ENCODE measurements at places on chromosomes 1 and 21.

GRCh38 chr21:32496568-32496967 is 84.1 kb downstream of the EVA1C start:
- no peak for DNase-seq

DNA sequence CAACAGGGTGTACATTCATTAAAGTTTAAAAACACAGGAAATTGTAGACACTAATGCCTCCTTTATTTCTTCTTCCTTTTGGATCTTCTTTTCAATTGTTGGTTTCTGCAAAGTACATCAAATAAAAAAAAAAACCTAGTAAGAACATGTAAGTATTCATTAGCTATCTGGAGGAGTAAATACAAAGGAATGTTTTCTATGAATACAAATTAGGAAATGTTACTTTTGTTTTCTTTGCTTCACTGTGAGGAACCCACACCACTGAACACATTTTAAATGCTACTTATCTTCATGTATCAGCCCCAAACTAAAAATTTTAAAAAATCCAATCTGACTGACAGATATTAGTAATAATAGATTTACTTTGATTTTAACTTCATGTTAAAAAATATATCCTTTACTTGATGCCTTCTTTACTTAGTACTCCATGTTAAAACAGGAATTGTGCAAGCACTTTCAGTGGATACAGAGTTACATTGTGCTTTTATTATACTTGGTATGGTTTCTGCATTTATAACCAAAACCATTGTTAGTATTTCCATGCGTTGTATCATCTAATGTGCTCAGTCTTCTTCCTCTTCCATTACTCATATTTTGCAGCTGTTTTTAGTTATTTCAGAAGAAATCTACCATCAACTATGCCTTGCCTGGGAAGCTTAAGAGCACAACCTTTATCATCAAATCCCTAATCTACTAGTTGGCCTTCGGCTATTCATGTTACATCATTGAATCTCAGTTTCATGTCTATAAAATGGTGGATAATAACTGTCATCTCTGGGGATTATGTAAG is 236.9 kb upstream of the DPYD start:
- no peak for DNase-seq

- no peak for DNase-seq
These were observed 79.1 kb downstream of the CDC7 start for GRCh38 chr1:91579658-91580228.

DNA sequence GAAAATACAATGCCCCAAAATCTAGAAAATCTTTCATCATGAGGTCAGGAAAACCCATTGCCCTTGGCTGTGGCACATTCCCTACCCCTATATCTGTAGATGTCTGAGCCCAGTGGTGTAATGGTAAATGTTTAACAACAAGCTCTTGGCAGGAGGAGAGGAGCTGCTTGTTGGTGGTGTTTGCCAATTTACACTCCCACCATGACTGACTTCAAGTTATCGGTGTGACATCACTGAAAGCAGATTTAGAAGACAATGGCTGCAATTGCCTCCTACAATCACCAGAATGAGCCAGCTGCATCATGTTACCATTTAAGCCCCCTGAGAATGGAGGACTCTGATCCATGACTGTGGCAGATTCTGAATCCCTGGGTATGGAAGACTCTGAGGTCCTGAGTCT is 70.9 kb downstream of the SDC3 start:
- DNase-seq, result no peak

GRCh38 chr1:66452162-66452561 is 81.8 kb upstream of the SGIP1 start:
- DNase-seq, result no peak
